AG09319 (cell line): ENCODE measurements at places on chromosomes 1 and 21.

- no peak for DNase-seq
Observed at GRCh38 chr1:16180291-16180824, 24.5 kb upstream of the EPHA2 start.

DNA sequence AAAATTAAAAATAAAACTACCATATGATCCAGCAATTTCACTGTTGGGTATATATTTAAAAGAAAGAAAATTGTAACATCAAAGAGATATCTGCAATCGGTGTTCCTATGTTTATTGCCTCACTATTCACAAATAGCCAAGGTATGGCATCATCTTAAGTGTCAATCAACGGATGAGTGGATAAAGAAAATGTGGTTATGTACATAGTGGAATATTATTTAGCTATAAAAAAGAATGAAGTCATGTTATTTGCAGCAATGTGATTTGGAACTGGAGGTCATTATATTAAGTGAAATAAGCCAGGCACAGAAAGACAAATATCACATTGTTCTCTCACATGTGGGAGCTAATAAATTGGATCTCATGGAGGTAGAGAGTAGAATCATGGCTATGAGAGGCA lies 76.3 kb downstream of the RD3 start:
- no peak for DNase-seq

- DNase-seq = no peak
Observed at GRCh38 chr1:21175670-21176581, 771 bp downstream of the EIF4G3 start.

GRCh38 chr1:97281962-97282361 lies 560.4 kb downstream of the PTBP2 start:
- no peak for DNase-seq

DNA sequence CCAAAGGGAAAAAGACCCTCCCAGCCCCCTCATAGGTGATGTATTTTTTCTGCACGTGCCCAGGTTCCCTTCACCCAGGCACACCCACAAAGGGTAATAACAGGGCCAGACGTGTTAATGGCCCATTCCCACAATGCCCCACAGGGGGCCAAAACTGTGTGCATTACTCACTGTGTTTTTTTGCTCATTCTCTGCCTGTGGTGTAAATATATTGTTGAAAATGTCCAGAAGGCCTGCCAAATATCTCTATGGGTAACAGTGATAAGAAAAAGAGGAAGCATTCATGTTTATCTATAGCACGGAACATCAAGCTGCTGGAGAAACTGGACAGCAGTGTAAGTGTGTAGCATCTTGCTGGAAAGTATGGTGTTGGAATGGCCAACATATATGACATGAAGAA lies 21.9 kb downstream of the RHEX start:
- DNase-seq = no peak

DNA sequence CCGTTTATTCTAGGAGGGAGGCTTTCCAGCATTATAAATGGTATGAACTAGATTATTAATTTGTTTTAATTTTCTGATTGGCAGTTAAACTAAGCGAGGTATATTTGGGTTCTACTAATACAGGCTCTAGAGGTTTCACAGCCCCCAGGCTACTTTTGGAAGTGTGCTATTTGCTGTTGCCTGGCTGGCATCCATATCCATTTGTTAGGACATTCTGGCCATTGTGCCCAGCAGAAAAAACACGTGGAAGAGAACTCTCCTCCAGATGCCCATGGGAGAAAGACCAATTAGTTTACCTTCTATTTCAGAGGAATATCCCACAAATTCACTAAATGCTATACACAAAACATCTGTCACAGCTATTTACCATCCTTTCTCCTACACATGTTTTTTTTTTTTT lies 29.3 kb downstream of the MACO1 start:
- no peak for DNase-seq

- DNase-seq = no peak
Observed at GRCh38 chr1:23210351-23210785, 6.9 kb downstream of the HTR1D start.

DNA sequence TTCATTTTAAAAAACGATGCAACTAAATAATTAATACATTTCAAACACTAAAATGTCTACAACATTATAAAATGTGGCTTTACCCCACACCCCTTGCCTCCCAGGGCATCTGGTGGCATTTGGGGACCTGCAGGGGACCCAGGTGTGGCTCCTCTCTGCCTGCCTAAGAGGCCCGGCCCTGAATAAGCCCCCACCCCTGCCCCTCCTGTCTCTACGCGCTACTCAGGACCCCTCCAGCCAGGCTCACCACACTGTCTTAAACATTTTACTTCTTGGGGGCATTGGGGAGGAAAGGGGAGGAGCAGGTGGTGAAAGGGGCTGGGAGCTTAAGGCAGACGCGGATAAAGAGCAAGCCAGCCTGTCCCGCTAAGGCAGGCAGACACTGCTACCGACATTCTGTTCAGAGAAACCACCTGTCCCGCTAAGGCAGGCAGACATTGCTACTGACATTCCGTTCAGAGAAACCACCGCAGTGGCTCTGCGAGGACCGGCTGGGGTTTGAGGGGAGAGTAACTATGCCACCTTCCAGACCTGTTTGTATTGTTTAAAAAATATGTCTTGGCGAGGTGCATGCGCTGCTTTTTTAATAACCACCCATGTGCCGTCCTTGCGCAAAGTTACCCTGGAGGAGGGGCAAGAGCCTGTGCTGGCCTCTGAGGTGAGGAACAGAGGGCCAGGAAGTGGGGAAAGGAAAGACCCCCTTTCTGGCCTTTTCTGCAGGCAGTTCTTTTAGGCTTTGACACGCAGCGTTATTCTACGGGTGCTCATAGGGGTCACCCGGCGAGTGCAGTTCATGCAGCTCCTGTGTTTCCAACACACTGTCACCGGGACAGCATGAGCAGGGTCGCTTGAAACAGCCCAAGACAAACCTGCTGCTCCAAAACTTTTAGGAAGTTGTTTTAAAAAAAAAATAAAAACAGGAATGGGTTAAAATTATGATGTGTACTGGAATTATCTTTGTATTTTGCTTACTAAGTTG lies 51.3 kb upstream of the RIPK4 start:
- no peak for DNase-seq

- no peak for DNase-seq
Observed at GRCh38 chr1:18716112-18716784, 85.6 kb downstream of the PAX7 start.

GRCh38 chr21:37366482-37367316 lies at the start of gene DYRK1A:
TSS of gene DYRK1A (plus strand) at chr21:37366773. CDS start at chr21:37420375, 53,602 bp downstream.
- DNase-seq = peak; percentile 99

- no peak for DNase-seq
Observed at GRCh38 chr1:1449099-1449739, at the start of gene ATAD3C. TSS of gene ATAD3C (plus strand) at chr1:1449689. CDS start at chr1:1450684, 995 bp downstream.

GRCh38 chr1:91783423-91784170 lies 102.4 kb downstream of the TGFBR3 start:
- no peak for DNase-seq

GRCh38 chr1:69930396-69930795 lies 275.0 kb downstream of the LRRC40 start:
- DNase-seq = no peak

DNA sequence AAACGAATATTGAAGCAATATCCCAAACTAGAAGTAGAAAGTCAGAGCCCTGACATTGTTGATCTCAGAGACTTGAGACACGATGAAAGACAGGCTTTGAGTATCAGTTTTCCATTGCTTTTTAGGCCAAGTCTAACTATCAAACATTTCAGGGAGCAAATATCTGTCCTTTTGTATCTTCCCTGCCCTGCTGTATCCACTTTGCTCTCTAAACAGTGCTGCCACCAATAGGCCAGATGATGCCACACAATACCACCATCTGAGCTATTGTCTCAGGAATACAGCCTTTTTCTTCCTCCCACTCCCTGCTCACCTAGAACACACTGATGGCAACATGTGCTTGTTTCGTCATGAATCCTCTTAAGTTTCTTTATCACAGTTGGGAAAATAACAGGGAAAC lies 62.6 kb upstream of the SPAG17 start:
- DNase-seq = no peak

DNA sequence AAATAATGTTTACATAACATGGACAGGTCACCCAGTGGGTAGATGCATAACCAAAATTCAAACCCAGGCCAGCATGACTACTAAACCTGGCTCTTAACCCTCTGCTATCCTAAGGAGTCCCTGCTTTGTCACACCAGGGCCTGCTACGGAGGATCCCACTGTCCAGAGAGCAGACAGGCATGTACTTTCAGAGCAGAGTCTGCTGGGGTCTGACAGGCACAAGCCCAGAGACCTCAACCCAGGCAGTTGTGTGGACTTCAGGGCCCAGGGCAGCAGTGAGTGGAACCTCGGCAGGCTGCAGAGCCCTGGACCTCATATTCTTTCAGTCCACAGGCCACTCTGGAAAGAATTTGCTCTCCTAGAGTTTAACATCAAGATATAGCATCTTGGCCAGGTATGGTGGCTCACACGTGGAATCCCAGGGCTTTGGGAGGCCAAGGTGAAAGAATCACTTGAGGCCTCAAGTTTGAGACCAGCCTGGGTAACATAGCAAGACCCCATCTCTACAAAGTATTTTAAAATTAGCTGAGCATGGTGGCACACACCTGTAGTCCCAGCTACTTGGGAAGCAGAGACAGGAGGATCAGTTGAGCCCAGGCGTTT lies 16.1 kb upstream of the S100A7 start:
- DNase-seq = no peak

DNA sequence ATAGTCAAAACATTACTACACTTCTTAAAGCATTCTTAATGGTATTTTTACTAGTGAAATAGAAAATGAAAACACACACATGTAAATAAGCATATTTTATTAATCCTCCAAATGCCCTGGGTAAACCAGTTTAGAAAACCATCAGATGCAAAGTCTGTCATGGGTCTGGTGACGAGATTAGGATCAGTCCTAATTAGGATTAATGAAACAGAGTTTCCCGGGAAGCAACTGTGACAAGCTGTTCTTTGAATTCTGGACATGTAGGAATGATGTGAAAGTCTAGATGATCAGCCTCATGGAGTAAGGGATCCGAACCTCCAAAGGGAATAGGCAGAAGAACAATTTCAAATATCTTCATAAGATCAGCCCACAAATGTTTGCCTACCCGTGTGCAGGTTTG lies 250.2 kb downstream of the KIF26B start:
- DNase-seq = no peak

- no peak for DNase-seq
Observed at GRCh38 chr1:31054349-31054748, 11.2 kb downstream of the PUM1 start.

- no peak for DNase-seq
Observed at GRCh38 chr1:36161641-36162531, 5.9 kb downstream of the MAP7D1 start.

DNA sequence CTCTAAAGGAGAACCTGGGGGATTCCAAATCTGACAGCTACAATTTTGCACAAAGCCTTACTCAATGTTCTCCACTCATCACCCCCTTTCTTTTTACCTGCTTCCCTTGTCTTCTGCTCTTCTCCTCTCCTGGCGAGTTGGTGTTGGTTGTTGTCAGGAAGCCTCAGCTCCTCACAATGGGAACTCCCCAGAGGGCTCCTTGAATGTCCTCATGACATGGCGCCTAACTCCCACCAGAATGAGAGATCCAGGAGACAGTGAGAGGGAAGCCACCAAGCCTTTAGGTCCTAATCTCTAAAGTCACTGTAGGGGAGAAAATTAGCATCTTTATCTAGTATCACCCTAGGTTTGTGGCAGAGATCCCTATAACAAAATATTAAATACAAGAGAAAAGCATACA lies 87.8 kb downstream of the SLC16A1 start:
- no peak for DNase-seq

DNA sequence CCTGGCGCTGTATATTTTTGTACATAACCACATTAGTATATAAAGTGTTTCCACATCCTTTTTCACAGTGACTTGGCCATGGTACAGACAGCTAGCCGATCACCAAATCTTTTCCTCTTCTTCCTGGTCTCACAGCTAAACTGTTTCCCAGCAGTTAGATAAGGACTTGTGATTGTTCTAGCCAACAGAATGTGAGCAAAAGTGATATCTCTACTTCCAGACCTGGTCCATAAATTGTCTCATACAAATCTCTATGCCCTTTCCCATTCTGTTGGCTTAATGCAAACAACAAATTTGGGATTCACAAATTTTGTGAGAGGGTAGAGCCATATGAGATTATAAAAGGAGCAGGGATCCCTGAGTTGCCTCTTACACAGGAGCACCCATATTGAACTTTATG lies 19.5 kb downstream of the PAFAH2 start:
- no peak for DNase-seq

DNA sequence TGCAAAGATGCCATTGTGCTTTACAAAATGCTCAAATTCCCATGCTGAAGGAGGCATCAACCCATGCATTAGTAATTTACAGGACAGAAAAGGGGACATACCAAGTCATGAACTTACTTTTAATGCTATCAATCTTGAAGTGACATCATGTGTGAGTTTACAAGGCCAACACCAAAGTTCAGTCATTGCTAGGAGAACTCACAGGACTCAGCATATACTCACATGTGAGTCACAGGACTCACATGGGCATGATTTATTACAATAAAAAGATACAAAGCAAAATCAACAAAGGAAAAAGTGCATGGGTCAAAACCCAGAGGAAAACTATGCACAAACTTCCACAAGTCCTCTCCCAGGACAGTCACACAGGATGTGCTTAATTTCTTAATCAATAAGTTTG lies 1656.0 kb downstream of the MRPL39 start:
- no peak for DNase-seq

GRCh38 chr1:233738850-233739249 lies 124.9 kb downstream of the KCNK1 start:
- DNase-seq = no peak

DNA sequence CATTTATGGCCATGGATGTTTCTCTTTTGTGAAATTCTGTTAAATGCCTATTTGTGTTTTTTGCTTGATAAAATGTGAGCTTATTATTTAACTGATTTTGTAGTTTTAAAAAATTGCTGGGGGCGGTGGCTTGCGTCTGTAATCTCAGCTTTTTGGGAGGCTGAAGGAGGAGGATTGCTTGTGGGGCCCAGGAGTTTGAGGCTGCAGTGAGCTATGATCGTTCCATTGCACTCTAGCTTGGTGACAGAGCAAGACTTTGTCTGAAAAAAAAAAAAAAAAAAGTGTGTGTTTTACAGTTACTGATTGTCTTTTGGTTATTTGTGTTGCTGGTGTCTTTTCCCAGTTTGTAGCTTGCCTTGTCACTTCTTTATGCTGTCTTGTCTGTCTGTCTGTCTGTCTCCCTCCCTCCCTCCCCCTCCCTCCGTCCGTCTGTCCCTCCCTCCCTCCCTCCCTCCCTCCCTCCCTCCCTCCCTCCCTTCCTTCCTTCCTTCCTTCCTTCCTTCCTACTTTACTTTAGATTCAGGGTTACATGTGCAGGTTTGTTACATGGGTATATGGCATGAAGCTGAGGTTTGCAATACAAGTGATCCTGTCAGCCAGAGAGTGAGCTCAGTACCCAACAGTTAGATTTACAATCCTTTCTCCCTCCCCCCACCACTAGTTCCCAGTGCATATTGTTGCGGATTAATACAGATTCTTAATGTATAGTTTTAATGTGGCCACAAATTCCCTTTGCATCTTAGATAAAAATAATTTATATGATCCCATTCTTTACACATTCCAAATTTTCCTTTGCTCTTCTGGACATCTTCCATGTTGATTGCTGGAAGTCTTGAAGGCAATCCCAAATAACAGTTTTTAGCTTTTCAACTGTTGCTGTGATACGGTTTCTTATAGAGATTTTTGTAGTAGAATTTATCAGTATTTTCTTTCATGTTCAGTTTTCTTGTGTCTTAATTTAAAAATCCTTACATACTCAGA lies 25.1 kb downstream of the PTBP2 start:
- no peak for DNase-seq

- no peak for DNase-seq
Observed at GRCh38 chr1:41517062-41517438, 32.6 kb upstream of the EDN2 start.

GRCh38 chr1:22913421-22914141 lies 59.1 kb downstream of the LACTBL1 start:
- DNase-seq = no peak

GRCh38 chr1:28365864-28366263 lies 3.7 kb upstream of the PHACTR4 start:
- DNase-seq = no peak
